ENCODE measurements at places on chromosomes 12 and 14.

DNA sequence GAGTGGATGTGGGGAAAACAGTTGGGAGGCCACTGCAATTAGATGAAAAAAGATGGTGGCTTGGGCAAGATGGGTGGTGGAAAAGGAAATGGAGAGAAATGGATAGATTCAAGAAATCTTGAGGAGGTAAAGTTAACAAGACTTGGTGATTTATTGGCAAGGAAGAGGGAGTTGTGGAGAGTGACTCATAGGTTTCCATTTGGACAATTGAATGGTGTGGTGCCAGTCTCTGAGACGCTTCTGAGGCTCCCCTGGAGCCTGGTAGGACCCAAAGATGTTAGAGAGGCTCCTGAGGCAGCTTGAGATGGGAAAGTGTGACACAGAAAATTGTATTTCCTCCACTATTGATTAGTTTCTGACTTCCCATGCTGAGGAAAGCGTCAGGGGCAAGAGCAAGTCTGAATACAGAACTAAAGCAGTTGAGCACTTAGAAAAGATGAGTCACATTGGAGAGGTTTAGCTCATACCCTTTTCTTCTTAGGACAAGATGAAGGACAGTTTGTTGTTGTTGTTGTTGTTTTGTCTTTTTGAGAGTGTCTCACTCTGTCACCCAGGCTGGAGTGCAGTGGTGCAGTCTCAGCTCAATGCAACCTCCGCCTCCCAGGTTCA lies 4.5 kb downstream of the PRPF40B start:
- DNase-seq, result no peak

GRCh38 chr12:131418121-131418520 lies 292.8 kb upstream of the SFSWAP start:
- DNase-seq, result no peak

DNA sequence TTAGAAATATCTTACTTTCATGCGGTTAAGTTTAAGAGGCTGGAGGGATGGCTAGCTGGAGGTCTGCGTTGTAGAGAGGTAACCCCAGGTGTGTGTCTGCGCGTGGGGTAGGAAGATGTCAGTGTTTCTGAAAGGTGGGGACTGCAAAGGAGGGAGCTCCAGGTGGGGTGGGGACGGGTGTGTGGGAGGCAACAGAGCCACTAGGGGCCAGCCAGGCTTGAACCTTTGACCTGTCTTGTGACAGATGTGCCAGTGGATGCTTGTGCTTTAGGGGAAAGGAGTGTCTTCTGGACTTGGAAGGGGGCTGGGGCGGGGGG lies 841 bp downstream of the GLI1 start:
- DNase-seq, result no peak

DNA sequence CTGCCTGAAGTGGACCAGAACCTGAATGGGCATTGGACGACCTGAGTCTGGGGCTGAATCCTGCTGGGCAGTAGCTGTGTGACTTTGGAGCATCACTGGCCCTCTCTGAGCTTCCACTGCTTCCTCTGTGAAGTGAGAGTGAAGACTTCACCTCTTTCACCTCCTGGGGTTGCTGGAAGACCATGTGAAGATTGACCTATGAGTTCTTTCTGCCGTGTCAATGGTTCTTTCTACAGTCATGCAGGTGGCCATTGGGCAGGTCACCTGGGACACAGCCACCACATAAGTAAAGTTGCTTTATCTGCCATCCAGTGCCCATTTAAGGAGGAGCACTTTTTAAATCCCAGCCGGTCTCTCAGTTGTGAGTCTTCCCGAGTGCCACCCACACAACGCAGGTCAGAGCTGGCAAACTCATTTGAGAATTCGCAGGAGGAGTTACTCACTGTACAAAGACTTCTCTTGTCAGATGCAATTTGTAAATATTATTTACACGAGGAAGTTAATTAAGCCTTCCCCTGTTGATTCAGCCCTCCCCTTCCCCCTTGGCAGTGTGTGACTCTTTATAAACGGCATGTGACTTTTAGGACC lies 74.8 kb upstream of the TCL1B start:
- no peak for DNase-seq

GRCh38 chr12:104458694-104459367 lies 2.1 kb downstream of the CHST11 start:
- DNase-seq, result no peak

GRCh38 chr12:103241184-103241583 lies 254.6 kb downstream of the C12orf42 start:
- no peak for DNase-seq

DNA sequence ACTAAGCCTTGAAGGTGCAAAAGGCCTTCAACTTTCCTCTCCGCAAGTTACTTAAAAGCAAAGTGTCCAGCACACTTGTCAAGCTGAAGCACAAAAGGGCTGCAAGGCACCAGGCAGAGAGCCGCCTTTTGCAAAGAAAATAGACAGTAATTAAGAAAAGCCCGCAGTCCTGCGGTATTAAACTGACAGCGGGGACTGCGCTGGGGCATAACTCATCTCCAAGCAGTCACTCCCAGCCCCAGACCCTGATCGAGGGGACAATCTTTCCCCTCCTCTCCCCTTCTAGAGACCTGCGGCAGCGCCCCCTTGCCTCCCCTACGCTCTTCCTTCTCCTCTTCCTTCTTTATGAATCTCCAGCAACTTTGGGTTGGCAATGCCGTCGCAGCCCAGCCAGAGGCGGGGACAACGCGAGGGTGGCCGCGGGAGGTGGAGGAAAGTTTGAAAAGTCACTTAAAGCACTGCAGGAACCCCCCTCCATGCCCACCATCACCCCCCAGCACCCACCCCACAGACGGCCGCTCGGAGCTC lies 200.9 kb upstream of the CAND1 start:
- no peak for DNase-seq

- DNase-seq, result no peak
Measured at GRCh38 chr14:51929910-51930682, 59.2 kb upstream of the RTRAF start.

GRCh38 chr12:27542628-27543027 lies 18.6 kb downstream of the PPFIBP1 start:
- DNase-seq, result no peak

DNA sequence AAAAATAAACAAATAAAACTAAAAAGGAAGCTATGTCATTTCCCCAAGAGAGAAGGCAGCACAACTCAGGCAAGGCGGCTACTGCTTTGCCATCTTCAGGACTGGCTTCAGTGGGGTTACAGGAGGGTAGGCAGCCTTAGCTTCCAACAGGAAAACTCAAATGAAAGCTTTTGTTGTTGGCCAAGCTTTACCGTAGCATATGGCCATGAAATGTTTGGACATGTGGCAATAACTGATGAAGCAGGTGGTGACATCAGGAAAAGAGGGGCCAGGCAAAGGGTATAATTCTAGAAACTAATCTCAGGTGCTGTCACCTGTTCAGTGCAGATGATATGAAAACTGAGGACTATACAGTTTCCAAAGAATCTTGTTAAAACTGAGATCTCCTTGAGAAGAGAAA lies 22.8 kb upstream of the NPFF start:
- no peak for DNase-seq

DNA sequence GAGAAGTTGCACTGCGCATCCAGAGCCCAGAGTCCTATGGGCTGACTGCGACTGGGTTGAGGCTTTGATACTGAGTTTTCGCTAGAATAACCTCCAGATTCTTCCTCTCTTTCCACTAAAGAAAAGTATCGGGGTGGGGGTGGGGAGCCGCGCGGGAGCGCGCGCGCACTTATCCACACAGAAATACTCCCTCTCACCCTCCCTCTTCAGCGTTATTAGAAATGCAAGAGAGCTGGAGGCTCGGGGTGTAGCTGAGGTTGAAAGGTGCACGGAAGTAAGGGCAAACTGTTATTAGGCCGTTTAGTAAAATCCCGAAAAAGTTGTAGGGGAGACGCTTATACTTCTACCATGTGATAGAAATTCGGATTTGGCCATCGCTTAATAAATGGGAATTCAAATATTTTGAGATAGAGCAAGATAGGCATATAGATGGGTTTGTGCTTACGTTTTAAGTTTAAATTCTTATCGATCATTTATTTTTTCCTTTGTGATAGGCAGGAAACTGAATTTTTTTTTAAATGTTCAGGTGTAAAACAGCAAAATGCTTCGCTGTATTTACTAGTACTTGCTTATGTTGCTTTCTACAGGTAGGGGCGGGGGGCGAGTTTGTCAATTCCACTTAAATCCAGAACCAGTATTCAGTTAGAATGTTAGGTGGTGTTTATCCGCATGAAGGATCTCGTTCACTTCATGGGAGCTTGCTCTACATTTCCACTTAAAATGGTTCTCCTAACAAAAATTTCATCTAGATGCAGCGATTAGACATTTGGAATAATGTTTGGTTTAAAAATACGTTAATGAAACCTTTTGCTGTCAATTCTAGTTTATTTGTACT lies 1.1 kb downstream of the ARHGAP5 start:
- no peak for DNase-seq

GRCh38 chr12:90062799-90063198 lies 354.2 kb upstream of the ATP2B1 start:
- DNase-seq, result no peak

DNA sequence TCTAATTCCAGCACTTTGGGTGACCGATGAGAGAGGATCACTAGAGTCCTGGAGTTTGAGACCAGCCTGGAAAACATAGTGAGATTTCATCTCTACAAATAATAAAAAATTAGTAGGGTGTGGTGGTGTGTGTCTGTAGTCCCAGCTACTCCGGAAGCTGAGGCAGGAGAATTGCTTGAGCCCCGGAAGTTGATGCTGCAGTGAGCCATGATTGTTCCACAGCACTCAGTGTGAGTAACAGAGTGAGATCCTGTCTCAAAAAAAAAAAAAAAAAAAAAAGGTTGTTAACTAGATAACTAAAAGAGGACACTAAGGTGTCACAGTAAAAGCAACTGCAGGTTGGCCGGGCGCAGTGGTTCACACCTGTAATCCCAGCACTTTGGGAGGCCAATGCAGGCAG lies 121.3 kb upstream of the MAX start:
- DNase-seq, result no peak

DNA sequence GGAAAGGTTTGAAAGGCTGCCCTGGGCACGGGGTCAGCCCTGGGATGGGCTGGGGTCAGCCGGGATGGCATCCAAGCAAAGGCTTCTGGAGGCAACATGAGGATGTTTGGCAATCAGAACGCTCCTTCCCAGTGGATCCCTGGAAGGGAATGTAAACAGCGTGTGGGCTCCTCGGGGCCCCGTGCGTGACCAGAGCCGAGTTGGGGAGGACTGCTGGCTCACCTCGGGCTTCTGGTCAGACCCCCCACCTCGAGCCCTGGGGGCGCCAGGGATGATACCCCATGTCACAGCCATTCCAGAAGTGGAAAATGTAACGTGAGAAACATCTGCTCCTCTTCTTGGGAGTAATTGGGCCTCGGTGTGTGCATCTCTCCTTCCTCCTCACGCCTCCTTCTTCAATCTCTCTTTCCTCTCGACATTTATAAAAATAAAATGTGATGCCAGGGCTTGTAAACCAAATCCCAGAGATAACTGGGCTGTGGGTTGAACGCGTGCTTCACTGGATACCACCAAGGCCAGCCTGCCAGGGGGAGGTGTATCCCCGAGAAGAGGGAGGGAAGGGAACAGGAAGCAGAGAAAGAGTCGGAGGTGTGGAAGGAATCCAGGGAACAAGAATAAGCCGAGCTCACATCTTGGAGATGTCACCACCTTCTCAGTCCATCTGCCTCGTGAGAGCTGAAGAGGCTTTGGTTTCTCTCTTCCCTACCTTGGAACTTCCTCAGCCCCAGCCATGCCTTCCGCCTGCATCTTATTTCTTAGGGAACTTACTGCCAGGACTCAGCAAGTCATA lies 144.8 kb downstream of the NUAK1 start:
- no peak for DNase-seq

- peak; percentile 22 for DNase-seq
Measured at GRCh38 chr14:104723651-104724406, at the start of gene ADSS1. TSS of gene ADSS1 (plus strand) at chr14:104724229. CDS start at chr14:104724271, 42 bp downstream.

DNA sequence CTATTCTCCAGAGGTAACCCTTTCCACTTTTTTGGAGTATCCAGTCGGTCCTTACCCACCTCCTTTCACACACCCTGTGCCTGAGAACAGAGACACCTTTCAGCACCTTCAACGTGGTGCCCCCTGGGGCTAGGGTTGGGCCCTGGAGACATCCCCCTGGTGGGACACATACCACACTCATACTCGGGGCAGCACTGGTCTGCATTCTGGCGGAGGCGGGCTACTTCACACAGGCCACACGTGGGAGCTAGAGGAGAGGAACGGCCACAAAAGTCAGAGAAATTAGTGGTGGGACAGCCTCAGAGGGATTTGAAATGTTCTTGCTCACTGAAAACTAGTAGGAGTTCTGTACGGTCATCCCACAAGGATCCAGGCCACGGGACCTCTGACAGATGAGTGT lies 39.8 kb upstream of the ANO2 start:
- no peak for DNase-seq

GRCh38 chr12:130829391-130830245 lies 9.4 kb downstream of the STX2 start:
- DNase-seq, result no peak

GRCh38 chr14:29528889-29529288 lies 398.8 kb downstream of the PRKD1 start:
- DNase-seq, result no peak

DNA sequence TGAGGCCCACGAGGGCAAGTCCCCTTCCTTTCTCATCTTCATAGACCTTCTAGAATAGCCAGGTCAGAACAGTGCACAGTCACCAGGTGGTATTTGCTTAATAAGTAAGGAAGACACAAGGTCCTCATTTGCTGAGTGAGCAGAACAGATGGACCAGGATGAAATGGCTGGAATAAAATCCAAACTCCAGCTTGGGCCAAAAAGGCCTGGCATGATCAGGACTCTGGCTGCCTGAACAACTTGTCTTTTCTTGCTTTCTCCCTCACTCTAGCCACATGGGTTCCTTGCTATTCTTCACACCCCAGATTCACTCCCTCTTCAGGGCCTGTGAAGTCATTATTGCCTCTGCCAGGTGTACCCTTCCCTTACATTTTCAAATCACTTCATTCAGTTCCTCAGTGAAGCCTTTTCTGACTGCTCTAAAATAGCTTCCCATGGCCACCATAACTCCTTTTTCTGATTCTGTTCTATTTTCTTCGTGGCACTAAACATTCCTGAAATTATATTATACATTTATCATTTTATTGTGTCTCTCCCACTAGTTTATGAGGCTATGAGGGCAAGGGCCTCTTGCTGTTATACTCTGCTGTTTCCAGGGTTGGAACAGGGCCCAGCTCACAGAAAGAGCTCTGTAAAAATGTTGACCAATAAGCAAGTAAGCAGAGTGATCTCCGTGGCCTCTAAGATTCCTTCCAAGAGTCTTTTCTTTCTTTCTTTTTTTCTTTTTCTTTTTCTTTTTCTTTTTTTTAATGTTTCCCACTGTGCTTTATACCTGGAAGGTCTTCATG lies 150.8 kb downstream of the TTC8 start:
- no peak for DNase-seq

GRCh38 chr12:112342587-112342986 lies 39.6 kb downstream of the HECTD4 start:
- DNase-seq, result no peak

- DNase-seq, result no peak
Measured at GRCh38 chr12:65537978-65538377, 259.5 kb downstream of the MSRB3 start.

DNA sequence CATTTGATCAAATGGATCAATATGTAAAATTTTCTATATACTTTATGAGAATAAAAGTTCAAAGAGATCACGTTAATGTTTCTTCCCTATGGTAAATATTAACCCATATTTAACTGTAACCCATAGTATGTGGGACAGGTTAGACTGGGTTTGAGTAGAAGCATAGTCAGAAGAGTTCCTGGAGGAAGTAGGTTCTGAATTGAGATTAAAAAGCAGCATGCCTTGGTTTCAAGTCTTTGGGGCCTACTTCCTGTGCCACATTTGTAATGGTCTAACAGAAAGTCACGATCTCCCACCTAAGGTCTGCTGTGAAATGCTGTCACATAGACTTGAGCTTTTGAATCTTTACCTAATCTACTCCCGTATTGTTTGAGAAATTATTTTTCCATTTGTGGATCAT lies 63.8 kb downstream of the FIGNL2 start:
- no peak for DNase-seq

- no peak for DNase-seq
Measured at GRCh38 chr12:117921929-117922777, 46.6 kb downstream of the KSR2 start.

Measured in stimulated activated CD4-positive, alpha-beta T cell treated with anti-CD3 and anti-CD28 coated beads, Interleukin-12 subunit alpha, Interleukin-12 subunit beta, amount 100 ng/mL, for 24 hours (primary cell).